Psoas muscle (tissue), 8 donors: ENCODE measurements at places on chromosomes 7 and 10. TPM values are rescaled to one million over a fixed set of nuclear protein-coding genes. Genes with fewer than 3 reads are reported as not detected.

- H3K4me1 ChIP-seq: no peaks in the 10 kb centered on the region
- no peak for DNase-seq
Measured at GRCh38 chr7:154188330-154188729, 136.1 kb downstream of the DPP6 start.

- H3K27me3 ChIP-seq: no peaks in the 10 kb centered on the region
- no peaks in the 10 kb centered on the region for H3K36me3 ChIP-seq
- peak; percentile 93 for DNase-seq
- H3K4me3 ChIP-seq: peak within 1 kb of the TSS; percentile 67
- H3K27ac ChIP-seq: peak within 1 kb of the TSS; percentile 68
Measured at GRCh38 chr7:4883372-4884144, at the start of gene RADIL. RADIL (minus strand) TSS chr7:4883716; CDS start chr7:4878139, 5,577 bp downstream.

GRCh38 chr10:61992059-61992460, 90.6 kb downstream of the ARID5B start:
- H3K4me3 ChIP-seq: peak overlapping the region; percentile 46
- no peaks in the 10 kb centered on the region for H3K27me3 ChIP-seq
- H3K4me1 ChIP-seq: peaks cover 36% of the 10 kb centered on the region
- peak overlapping the region; percentile 69 for H3K27ac ChIP-seq

DNA sequence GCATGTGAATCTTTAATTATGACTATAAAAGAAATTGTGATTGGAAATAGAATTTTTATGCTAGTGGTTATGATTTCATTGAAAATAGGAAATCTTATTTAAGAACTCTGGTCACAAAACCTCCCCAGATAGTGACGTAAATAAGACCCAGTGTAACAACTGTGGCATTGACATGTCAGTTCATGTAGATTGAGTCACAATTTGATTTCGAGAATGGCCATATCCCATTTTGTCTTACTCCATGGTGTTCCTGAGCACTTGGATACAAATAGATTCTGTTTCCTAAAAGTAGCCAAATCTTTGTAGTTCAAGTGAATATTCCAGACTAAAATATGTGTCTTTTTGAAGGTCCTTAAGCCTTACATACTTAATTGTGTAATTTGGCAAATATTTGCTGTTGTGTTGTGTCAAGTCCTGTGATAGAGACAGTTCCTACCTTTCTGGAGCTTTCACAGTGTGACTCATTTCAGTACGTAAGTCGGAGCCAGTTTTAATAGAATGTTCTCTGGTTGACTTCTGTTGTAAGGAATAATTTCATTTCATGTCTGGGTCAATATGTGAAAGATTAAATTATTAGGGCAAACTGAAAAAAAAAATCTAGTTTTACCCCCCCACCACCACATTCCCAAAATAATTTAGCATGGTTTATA, 37.1 kb upstream of the TOMM7 start:
- DNase-seq: no peak
- H3K4me3 ChIP-seq: no peak overlapping the region
- peak overlapping the region; percentile 97 for H3K27ac ChIP-seq
- H3K36me3 ChIP-seq: no peaks in the 10 kb centered on the region
- H3K27me3 ChIP-seq: no peaks in the 10 kb centered on the region
- peaks cover 30% of the 10 kb centered on the region for H3K4me1 ChIP-seq

DNA sequence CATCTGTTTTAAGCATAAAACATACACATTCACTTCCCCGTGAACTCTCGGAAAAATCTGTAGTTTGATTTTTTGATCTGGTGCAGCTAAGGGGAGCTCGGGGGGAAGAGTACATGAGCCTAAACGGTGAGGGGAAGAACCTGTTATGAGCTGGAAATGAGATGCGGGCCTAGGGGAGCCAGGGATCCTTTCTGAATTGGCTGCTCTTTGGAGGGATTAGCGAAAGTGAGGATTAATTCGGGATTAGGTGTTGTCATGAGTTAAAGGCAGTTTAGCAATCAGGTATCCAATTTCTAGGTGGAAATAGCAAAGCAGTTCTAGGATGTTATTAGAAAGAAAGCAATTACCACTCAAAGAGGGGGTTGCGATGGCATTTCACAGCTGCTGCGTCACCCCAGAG, 51.1 kb upstream of the ADARB2 start:
- no peaks in the 10 kb centered on the region for H3K36me3 ChIP-seq
- DNase-seq: no peak
- no peak overlapping the region for H3K4me3 ChIP-seq
- no peaks in the 10 kb centered on the region for H3K4me1 ChIP-seq

DNA sequence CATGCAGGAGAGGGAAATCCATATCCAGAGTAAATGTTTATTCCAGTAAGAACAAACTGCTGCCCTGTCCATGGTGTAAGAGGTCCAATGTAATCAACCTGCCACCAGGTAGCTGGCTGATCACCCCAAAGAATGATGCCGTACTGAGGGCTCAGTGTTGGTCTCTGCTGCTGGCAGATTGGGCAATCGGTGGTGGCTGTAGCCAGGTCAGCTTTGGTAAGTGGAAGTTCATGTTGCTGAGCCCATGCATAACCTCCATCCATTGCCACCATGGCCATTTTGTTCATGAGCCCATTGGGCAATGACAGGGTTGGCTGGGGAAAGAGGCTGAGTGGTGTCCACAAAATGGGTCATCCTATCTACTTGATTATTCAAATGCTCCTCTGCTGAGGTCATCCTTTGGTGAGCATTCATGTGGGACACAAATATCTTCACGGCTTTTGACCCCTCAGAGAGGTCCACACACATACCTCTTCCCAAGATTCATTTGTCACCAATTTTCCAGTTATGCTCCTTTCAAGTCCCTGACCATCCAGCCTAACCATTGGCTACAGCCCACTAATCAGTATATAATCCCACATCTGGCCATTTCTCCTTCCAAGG, 23.3 kb upstream of the PAPSS2 start:
- H3K4me3 ChIP-seq: no peak overlapping the region
- no peak for DNase-seq
- H3K36me3 ChIP-seq: no peaks in the 10 kb centered on the region
- H3K4me1 ChIP-seq: no peaks in the 10 kb centered on the region

DNA sequence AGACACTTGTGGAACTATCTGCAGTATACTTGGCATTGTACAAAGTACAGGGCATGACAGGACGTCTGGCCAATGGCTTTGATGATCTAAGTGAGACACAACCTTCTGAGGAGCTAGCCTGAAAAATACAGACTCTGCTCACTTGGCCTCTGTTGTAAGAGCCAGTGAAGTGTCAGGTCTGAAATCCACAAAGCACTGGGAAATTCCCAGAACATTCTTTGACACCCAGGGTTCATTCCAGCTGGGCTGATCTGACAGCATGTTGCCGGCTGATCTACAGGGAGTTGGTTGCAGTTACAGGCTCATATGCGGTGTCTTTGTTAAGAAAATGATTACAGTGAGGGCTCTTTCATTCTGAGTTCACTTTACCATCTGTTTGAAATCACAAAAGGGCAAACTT, 354.6 kb downstream of the PHF14 start:
- H3K36me3 ChIP-seq: no peaks in the 10 kb centered on the region
- H3K27ac ChIP-seq: no peak overlapping the region
- no peaks in the 10 kb centered on the region for H3K27me3 ChIP-seq
- DNase-seq: no peak

DNA sequence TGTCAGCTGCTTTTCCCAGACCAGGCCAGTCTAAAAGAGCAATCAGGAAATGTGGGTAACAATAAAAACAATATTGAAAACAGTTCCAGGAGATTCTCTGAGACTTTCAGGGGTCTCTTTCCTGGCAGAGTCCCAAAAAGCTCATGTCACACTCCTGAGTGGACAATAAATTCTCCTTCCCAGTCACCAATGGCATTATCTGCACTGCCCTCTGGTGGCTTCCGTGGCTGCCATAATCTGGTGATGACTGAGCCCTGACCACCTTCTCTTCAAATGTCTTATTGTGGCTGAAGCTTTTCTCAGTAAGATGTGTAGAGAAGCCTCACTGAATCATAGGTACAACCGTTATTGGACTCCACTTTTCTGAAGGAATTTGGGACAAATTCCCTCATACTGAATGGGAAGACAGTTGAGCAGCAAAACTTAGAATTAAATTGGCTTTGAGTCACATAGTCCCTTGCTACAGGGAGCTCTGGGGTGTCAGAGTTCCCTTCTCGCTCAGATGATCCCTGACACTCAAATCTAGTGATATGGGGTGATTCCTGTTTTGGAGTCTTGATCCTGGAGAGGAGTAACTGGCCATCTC, 24.4 kb upstream of the ASAH2 start:
- H3K27ac ChIP-seq: no peak overlapping the region
- no peaks in the 10 kb centered on the region for H3K36me3 ChIP-seq
- peaks cover 3% of the 10 kb centered on the region for H3K27me3 ChIP-seq
- DNase-seq: peak; percentile 49
- no peaks in the 10 kb centered on the region for H3K4me1 ChIP-seq

DNA sequence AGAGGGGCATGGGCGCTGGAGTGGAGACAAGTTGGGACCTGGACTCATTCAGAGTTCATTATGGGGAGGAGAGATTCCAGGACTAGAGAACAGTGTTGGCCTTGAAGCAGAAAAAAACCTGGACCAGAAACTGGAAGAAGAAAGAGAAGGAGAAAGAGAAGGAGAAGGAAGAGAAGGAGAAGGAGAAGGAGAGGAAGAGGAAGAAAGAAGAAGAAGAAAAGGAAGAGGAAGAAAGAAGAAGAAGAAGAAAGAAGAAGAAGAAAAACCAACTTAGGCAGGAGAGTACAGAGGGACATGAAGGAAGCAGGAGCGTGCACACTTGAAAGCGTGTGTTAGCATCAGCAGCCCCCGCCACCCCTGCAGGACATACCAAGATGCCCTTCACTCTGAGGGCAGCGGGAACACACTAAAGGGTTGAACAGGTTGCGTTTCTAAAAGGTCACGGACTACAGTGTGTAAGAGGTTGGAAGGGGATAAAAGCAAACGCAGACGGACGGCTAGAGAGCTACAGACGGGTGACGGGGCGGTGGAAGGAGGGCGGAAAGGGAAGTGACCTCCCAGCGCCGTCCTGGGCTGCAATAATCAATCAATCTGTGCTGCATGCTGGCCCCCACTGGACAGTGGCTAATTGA, 95.3 kb downstream of the SEC61G start:
- H3K27ac ChIP-seq: no peak overlapping the region
- H3K4me3 ChIP-seq: peak overlapping the region; percentile 49
- no peak for DNase-seq
- no peaks in the 10 kb centered on the region for H3K36me3 ChIP-seq

DNA sequence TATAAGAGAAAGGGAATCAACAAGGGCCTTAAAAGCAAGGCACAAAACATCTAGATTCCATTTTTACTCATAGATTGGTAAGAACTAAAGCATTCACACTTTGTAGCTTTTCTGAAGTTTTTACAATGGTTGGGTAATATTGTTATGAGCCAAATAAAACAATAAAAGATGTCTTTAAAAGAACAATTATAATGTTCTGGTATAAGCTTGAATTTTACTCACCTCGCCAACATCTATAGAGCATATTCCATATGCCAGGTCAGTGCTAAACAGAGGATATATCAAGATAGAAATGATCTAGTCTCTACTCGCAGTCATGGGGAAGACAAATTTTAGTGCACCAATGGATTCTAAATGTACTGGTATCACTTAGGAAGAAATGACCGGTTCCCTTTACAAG, 11.9 kb downstream of the STEAP1 start:
- no peaks in the 10 kb centered on the region for H3K4me1 ChIP-seq
- H3K36me3 ChIP-seq: peaks cover 10% of the 10 kb centered on the region
- H3K27me3 ChIP-seq: peaks cover 3% of the 10 kb centered on the region
- no peak overlapping the region for H3K27ac ChIP-seq

DNA sequence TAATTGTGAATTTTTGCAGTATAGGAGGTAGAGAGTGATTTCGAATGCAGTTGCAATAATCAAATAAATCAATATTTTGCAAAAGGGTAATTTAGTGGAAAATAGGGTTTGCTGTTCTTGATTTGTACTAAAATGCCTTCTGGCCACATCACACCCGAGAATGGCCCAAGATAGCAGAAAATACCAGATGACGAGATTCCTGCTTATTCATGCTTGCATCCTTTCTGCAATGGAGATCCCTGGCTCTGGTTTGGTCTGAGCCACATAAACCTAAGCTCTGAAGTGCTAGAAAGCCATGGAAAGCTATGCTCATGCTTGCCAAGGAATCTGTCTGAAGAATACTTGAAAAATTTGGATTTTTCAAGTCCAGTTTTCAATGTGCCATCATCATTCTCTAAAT, 634.2 kb upstream of the COBL start:
- no peak overlapping the region for H3K4me3 ChIP-seq
- no peak overlapping the region for H3K27ac ChIP-seq
- H3K27me3 ChIP-seq: no peaks in the 10 kb centered on the region
- H3K36me3 ChIP-seq: no peaks in the 10 kb centered on the region
- no peaks in the 10 kb centered on the region for H3K4me1 ChIP-seq

GRCh38 chr7:128783143-128783861, 7.7 kb upstream of the OPN1SW start:
- no peaks in the 10 kb centered on the region for H3K36me3 ChIP-seq
- no peak overlapping the region for H3K27ac ChIP-seq
- H3K4me3 ChIP-seq: no peak overlapping the region
- peak; percentile 88 for DNase-seq
- no peaks in the 10 kb centered on the region for H3K4me1 ChIP-seq

DNA sequence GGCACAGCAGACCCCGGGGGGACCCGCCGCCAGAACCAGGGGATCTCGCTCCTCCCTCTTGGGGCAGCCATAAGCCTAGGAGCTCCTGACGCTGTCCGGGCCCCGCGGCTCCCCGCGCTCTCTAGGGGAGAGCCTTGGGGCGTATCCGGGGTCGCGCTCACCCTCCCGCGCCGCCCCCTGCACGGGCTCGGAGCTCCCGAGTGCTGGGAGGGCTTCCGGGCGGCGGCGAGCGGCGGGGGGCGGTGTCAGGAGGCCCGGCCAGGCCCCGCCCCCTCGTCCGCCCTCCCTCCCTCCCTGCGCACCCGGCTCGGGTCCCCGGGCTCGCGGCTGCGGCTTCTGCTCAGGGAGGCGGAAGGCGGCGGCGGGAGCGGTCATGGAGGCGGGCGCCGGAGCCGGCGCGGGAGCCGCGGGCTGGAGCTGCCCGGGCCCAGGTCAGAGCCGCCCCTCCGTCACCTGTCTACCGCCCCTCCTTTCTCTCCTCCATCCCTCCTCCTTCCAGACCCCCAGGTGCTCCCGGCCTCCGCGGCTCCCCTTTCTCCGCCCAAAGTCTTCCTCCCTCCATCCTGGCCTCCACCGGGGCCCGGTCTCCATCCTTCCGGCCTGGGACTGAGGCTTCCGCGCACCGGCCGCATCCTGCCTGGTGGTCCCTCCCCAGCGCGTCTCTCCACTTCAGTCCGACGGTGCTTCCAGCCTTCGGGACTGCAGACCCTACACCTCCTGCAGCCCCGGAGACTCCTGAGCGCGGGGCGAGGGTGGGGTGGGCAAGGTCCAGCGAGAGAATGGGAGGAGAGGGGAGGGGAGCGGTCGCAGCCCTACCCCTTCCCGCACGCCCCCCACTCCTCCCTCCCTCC, at the start of gene CCDC136:
Gene CCDC136 (plus strand): TSS at position 848 of the 851 bp plus-strand sequence. CDS start 444 bp downstream, outside the sequence.
- H3K36me3 ChIP-seq: no peaks in the 10 kb centered on the region
- peak within 1 kb of the TSS; percentile 30 for H3K27ac ChIP-seq
- no peaks in the 10 kb centered on the region for H3K27me3 ChIP-seq
- H3K4me3 ChIP-seq: peak within 1 kb of the TSS; percentile 87

Gene CTAGE6
- not detected for total RNA-seq

Gene NAT16
- total RNA-seq: not detected

Gene BTAF1
- total RNA-seq: 14.7 TPM

Gene HSPA12A
- total RNA-seq: 8.3 TPM

Gene UTF1
- total RNA-seq: not detected

Gene OPN4
- 0.49 TPM for total RNA-seq

Gene LRIT2
- not detected for total RNA-seq

Gene GPR85
- total RNA-seq: not detected

Gene RBP4
- 1.3 TPM for total RNA-seq

Gene SEMA3D
- 0.08 TPM for total RNA-seq

Gene OR2A42
- total RNA-seq: not detected

Gene CHCHD1
- 30.9 TPM for total RNA-seq
